ENCODE measurements at places on chromosomes 5 and 9.

GRCh38 chr9:68427216-68427977 is 71.0 kb downstream of the PGM5 start:
- DNase-seq, result no peak

DNA sequence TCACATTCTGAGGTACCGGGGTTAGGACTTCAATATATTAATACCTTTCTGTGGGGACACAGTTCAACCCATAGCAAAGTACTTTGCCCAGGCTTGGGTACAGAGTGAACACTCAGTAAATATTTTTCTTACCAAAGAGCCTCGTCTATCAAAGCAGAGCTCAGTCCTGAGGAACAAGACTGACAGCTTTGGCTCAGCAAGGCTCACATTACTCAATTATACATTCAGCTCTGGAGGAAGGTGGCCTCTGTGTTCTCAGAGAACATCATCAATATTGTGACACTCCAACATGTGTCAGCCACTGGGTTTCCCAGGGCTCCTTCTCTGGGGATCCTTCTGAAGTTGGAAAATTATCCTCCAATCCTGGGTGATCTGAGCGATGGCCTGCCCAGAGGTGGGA is 186.4 kb downstream of the NMUR2 start:
- no peak for DNase-seq

DNA sequence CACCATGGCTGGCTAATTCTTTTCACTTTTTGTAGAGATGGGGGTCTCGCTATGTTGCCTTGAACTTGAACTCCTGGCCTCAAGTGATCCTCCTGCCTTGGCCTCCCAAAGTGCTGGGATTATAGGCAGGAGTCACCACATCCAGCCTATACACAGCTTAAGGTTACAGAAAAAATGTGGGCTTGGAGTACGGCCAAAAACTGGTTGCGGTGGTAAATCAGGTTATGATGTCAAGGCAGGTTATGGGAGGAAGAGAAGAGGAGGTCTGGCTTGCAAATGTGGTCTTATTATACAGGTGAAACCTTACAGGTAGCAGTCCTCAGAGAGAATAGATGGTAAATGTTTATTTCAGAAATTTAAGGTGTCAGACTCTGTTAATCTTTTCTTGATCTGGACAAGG is 30.7 kb upstream of the SYK start:
- no peak for DNase-seq

GRCh38 chr9:2856400-2856799 is 12.5 kb upstream of the PUM3 start:
- no peak for DNase-seq

DNA sequence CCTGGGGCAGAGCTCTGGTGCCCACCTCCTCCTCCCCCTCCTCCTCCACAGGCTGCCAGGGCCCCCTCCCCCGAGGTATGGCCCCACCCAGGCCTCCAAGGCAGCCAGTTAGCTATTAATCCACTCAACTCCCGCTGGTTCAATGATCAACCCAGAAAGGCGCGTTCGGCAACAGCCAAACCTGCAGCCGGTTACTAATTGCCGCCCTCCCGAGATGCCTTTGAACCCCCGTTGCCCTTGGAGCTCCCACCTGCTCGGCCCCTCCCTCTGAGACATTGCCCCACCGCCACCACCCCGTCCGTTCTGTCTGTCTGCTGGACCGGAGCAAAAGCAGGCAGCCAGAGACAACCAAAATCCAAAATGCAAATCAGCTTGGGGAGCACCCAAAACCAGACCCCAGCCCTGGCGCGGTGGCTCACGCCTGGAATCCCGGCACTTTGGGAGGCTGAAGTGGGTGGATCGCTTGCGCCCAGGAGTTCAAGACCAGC is 25.8 kb downstream of the NOTCH1 start:
- DNase-seq, result no peak

- no peak for DNase-seq
Measured at GRCh38 chr9:136792321-136793085, 1.4 kb downstream of the TMEM141 start.

GRCh38 chr5:20028506-20028905 is 40.5 kb upstream of the CDH18 start:
- DNase-seq, result no peak

GRCh38 chr5:174272671-174273070 is 227.2 kb downstream of the NSG2 start:
- DNase-seq, result no peak

DNA sequence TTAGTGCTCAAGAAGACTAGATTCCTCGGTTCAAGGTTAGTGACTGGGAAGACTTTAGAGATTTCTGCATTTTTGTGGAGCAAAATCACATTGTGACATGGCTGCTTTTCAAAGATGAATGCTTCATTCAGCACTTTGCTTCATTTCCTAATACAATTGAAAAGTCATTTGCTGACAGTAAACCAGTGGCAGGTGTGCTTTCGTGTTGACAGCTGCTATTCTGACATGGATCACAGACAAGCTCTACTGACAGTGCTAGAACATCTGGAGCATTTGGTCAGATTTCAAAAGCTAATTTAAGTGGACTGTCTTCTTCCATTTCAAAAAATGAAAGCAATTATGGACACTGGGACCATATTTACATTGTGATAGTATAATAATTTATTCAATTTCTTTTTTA is 1060.1 kb downstream of the PTPRD start:
- peak; percentile 57 for DNase-seq

GRCh38 chr9:94837404-94837803 is 110.9 kb downstream of the AOPEP start:
- DNase-seq, result no peak

- no peak for DNase-seq
Measured at GRCh38 chr9:36191290-36191645, 547 bp downstream of the CLTA start.

- DNase-seq, result no peak
Measured at GRCh38 chr9:9016597-9016996, 1217.0 kb upstream of the DMAC1 start.

- no peak for DNase-seq
Measured at GRCh38 chr9:130659699-130660248, 4.6 kb upstream of the PRDM12 start.

DNA sequence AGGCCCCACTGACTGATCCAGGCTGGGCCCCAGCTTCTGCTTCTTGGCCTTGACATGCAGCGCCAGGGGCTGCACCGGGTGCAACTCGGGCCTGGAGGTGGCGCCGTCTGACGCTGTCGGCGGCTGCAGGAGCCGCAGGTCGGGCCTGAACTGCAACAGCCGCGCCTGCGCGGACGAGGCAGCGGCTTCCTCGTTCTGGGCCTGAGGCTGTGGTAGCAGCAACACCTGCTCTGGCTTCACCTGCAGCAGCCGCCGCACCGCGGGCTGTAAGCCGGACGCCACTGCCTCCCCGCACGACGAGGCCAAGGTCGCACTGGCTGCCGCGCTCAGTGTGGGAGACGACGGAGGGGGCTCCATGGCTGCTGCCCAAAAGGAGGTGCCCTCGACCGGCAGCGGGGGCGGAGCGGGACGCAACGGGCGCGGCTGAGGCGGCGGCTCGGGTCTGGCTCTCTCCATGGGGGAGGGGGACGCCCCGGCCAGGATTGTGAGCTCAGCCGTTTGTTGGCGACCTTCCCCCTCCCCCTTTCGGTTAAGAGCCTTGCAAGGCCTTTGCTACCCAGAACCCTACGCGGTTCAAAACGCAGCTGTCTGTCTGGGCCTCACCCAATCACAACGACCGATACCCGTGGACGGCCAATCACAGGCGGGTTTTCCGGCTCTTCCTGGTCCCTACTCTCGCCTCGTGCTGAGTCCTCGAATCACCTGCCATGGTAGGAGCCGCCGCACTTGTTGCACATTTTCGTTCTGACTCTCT is 438 bp downstream of the SOX30 start:
- DNase-seq, result no peak

DNA sequence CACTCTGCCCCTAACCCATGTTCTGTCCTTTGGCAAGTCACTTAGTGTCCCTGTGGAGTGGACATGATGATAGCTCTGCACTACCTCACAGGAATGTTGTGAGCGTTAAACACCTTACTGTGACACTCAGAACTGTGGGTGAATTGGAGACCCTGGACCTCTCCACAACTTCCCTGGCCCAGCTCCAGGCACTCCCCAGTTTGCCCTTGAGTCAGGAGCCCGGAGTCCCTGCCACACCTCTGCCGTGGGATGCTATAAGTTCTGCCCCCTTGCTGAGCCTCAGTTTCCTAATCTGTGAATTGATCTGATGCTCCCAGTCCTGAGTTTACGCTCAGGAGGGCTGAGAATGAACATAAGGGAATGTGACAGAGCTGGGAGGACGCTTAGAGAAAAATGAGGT is 34.4 kb downstream of the GSN start:
- no peak for DNase-seq

- DNase-seq, result no peak
Measured at GRCh38 chr9:93058355-93059010, at the start of gene SUSD3. TSS of gene SUSD3 (plus strand) at chr9:93058701. CDS start at chr9:93058743, 42 bp downstream.

GRCh38 chr5:158456756-158457155 is 597.8 kb upstream of the CLINT1 start:
- DNase-seq, result no peak

DNA sequence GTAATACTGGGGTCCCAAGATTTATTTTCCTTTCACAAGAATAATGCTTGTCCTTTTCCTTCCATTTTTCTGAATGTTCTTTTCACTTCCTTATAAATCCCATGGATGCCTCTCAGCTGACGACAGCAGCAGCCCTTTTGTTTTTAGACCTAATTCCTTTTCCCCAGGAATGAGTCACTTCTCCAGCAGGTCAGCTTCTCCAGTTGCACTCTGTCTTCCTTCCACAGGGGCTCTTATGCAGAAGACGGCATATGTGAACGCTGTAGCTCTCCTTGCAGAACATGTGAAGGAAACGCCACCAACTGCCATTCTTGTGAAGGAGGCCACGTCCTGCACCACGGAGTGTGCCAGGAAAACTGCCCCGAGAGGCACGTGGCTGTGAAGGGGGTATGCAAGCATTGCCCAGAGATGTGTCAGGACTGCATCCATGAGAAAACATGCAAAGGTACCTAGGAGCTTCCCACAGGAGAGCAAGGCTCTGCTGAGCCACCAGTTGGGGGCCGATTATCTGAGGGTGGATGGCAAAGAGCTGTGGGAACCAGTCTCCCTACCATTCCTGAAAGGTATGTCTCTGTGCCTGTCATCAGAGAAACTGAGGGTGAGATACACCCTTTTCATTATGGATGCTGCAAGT is 72.9 kb downstream of the RFK start:
- no peak for DNase-seq

- DNase-seq, result no peak
Measured at GRCh38 chr9:17942498-17942897, 363.6 kb downstream of the SH3GL2 start.

GRCh38 chr9:84953252-84953773 is 283.8 kb downstream of the NTRK2 start:
- DNase-seq, result no peak

- no peak for DNase-seq
Measured at GRCh38 chr5:168312606-168313295, 21.3 kb downstream of the WWC1 start.

DNA sequence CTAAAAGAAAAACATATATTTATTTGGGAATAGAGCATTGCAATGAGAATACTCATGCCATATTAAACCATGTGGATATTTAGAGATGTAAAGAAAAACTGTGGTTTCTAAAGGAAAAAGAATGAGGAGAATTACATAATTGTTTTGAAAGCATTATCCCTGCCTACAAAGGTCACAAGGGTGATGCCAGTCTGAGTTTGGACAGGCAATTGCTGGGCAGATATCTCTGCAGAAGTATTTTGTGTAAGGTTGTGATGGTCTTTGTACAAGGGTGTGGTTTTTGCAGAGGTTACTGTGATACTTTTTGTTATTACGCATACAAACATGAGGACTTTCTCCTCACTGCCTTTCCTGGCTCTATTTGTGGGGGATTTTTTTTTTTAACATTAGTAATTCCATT is 2022.9 kb upstream of the CDH6 start:
- DNase-seq, result no peak

DNA sequence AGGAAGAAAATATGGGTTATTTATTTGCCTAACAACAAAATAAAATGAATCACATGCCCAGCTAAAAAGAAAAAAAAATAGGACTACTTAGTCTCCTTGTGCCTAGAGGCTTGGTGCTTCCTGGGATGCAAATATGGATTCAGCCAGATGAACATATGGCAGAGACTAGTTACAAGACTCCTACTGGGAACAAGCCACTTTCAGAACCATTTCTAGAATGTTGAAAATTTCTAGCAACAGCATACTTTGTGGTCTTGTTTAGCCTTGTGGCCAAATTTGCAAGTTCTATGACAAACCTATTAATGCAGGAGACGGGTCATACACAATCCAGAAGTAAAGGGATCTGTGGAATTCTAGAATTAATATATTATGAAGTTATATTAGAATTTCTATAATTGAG is 198.7 kb downstream of the CHSY3 start:
- no peak for DNase-seq

Data from SHP77 treated with DMSO at 0.1 percent for 48 hours (cell line).